ENCODE measurements at places on chromosomes 5 and 9. TPM values are rescaled to one million over a fixed set of nuclear protein-coding genes. Genes with fewer than 3 reads are reported as not detected.

- H3K4me3 ChIP-seq: peak overlapping the region; percentile 88
- H3K27me3 ChIP-seq: no peaks in the 10 kb centered on the region
- no peak for DNase-seq
- H3K36me3 ChIP-seq: no peaks in the 10 kb centered on the region
Observed at GRCh38 chr5:68214482-68215207, 911 bp upstream of the PIK3R1 start.

GRCh38 chr5:34656001-34656699 lies at the start of gene RAI14:
TSS of gene RAI14 (plus strand) at chr5:34656328. CDS start at chr5:34686920, 30,592 bp downstream.
- no peaks in the 10 kb centered on the region for H3K36me3 ChIP-seq
- no peak within 1 kb of the TSS for H3K27ac ChIP-seq
- H3K27me3 ChIP-seq: peaks cover 24% of the 10 kb centered on the region
- no peak for DNase-seq
- H3K4me1 ChIP-seq: peaks cover 8% of the 10 kb centered on the region
- peak within 1 kb of the TSS; percentile 76 for H3K4me3 ChIP-seq

DNA sequence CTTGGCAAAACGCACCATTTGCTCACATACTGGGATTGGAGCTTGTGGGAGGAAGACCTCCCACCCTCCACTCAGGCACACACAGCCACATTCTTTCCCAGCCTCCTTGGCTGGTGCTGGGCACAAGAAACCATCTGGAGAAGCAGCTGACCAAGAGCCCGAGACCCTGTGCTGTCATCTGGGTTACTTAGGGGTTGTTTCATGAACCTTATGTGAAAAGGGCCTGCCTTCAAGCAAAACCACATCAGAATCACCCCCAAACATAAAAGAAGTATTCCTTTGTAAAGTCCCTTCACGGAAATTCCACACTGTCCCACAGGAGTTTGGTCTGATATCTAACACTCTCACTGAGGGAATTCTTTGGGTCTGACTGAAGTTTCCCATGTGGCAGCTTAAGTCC lies 172.1 kb downstream of the NR3C1 start:
- H3K4me1 ChIP-seq: peaks cover 8% of the 10 kb centered on the region
- no peak for DNase-seq
- H3K36me3 ChIP-seq: no peaks in the 10 kb centered on the region
- no peaks in the 10 kb centered on the region for H3K27me3 ChIP-seq
- H3K4me3 ChIP-seq: no peak overlapping the region

GRCh38 chr9:108812396-108813025 lies 43.3 kb downstream of the ACTL7B start:
- H3K4me3 ChIP-seq: no peak overlapping the region
- DNase-seq: no peak
- H3K4me1 ChIP-seq: no peaks in the 10 kb centered on the region

GRCh38 chr5:80569086-80569960 lies 757 bp downstream of the ANKRD34B start:
- peaks cover 14% of the 10 kb centered on the region for H3K27me3 ChIP-seq
- no peak for DNase-seq
- H3K4me3 ChIP-seq: peak overlapping the region; percentile 52
- no peaks in the 10 kb centered on the region for H3K36me3 ChIP-seq

Gene ANKRD18A
- 9.6 TPM for total RNA-seq

Gene PPP1R26
- 17.5 TPM for total RNA-seq

Gene FOCAD
- 9.8 TPM for total RNA-seq

Gene DMRT3
- total RNA-seq: not detected
